NCI-H524 (cell line): ENCODE measurements at places on chromosomes 6 and 20.

DNA sequence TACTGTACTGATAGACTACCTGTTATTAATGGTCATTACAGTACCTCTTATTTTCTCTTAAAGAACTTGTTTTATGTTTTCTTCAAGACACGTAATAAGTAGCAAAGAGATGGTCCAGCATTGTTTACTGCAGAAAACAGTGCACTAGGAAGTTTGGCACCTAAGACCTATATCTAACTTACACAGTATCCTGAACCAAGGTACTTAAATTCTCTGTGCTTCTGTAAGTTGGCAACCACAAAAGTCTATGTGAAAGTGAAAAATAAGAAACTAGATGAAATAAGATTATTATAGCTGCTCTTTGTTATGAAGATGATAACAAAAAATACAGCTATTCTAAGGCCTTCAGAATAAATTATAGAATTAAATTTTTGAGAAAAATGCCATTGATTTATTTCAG, 411.7 kb upstream of the SOX4 start:
- no peak for DNase-seq

DNA sequence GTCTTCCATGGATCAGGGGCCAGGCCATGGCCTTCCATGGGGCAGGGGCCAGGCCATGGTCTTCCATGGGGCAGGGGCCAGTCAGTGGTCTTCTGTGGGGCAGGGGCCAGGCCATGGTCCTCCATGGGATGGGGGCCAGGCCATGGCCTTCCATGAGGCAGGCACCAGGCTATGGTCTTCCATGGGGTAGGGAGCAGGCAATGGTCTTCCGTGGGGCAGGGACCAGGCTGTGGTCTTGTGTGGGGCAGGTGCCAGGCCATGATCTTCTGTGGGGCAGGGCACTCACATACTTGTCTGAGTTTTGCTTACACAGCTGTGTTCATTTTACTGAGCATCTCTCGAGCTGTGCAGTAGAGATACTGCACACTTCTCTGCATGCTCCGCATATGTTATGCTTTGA, 57.3 kb upstream of the THBS2 start:
- DNase-seq: no peak

GRCh38 chr20:32354592-32355416, 3.3 kb upstream of the ASXL1 start:
- DNase-seq: peak; percentile 18

DNA sequence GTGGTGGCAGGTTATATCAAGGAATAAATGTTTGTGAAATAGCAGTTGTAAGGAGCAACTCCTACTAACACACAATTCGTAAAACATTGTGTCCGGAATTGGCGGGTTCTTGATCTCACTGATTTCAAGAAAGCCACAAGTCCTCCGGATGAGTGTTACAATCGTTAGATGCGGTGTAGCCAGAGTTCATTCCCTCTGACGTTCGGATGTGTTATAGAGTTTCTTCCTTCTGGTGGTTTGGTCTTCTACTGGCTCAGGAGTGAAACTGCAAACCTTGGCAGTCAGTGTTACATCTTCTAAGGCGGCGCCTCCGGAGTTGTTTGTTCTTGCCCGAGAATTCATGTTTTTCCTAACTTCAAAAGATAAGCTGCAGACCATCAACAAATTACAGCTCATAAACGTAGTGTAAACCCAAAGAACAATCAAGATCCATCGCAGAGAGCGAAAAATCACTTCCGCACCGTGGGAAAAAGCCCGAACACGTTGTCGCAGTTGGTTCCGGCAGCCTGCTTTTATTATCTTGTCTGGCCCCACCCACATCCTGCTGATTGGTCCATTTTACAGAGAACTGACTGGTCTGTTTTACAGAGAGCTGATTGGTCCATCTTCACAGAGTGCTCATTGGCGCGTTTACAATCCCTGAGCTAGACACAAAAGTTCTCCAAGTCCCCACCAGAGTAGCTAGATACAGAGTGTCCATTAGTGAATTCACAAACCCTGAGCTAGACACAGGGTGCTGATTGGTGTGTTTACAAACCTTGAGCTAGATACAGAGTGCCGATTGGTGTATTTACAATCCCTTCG, 58.2 kb downstream of the TRIM27 start:
- DNase-seq: peak; percentile 25

DNA sequence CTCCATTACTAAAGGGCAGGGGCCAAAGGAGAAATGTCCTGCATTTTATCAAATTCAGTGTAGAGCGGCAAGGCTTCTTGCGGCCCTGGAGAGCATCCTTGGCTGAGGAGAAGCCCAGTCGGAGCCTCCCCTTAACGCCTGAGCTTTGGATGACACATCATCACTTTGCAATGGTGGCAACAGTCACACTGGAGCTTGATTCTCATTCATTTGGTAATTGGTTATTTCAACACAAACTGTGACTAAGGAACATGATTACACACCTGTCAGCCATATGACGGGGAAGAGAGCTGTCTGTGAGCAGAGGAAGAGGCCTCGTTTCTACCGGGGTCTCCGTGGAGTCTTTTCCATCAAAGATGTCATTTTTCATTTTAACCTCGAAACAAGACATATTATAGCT, 81.4 kb downstream of the SOBP start:
- DNase-seq: no peak

DNA sequence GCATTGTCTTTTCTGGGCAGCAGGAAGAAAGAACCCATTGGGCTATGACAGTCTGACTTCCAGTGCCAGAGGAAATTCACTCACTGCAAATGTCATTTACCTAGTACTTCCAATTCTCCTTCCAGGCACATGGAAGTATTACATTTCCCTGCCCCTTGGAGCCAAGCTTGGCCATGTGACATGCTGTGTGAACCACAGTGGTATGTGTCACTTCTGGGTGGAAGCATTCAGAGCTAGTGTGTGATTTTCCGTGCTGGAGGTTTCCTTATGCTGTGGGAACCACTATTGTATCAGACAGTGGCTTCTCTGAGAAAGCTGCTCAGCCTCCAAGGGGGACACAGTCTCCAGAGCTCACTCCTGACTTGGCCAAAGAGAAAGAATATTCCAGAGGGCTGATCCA, 387.6 kb downstream of the CDC5L start:
- no peak for DNase-seq

GRCh38 chr6:18598551-18599264, 211.6 kb downstream of the RNF144B start:
- no peak for DNase-seq

- peak; percentile 68 for DNase-seq
Observed at GRCh38 chr6:166997768-166998255, 1.4 kb upstream of the CEP43 start.

GRCh38 chr6:91083211-91083610, 496.3 kb upstream of the MAP3K7 start:
- peak; percentile 41 for DNase-seq

DNA sequence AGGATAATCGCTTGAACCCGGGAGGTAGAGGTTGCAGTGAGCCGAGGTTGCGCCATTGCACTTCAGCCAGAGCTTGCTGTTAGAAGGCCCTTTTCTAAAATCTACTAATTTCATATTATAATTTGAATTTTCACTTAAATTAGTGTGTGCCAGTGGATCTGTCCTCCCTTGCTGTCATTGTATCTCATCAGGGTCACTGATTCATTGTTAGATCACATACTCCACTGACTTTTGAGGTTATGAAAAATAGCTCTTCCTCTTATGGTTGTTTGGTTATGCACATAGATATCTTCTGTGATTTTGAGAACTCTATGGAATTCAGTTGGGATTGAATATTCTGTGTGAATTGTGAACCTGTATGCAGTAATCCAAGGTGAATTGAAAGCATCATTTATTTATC, 53.1 kb upstream of the TULP4 start:
- no peak for DNase-seq

DNA sequence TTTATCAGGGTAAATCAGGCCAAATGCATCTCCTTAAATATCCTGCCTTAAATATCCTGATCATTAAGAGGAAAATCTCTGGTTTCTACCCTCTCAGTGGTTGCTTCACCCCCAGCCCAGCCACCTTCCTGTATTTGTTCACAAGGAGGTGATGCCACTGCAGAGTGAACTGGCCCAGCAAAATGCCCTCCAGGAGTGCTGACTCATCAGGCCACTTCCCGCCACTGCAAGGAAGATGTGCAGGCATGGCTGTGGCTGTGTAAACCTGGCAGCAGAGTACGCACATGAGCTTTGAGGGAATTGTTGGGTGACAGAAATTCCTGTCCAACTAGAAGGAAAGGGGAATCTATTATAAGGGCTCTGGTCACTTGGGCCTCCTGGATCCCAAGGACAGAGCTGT, 13.8 kb downstream of the NQO2 start:
- DNase-seq: no peak

- DNase-seq: no peak
Observed at GRCh38 chr6:108463784-108464183, 96.9 kb upstream of the FOXO3 start.

DNA sequence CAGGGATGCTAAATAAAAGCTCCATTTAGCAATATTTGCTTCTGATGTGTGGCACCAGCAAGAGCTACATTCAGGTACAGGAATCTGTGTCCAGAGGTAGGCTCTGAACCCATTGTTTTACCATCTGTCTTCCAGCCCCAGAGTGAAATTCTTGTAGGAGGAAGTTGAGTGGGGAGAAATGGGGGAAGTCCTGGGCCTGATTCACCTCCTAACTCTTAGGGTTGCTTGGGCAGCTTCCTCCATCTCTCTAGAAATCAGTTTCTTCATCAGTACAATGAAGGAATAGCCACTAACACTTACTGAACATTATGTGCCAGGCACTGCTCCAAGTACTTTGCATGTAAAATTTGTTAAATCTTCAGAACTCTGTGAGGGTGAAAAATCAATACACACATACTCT, 35.1 kb upstream of the TSPYL1 start:
- DNase-seq: no peak

DNA sequence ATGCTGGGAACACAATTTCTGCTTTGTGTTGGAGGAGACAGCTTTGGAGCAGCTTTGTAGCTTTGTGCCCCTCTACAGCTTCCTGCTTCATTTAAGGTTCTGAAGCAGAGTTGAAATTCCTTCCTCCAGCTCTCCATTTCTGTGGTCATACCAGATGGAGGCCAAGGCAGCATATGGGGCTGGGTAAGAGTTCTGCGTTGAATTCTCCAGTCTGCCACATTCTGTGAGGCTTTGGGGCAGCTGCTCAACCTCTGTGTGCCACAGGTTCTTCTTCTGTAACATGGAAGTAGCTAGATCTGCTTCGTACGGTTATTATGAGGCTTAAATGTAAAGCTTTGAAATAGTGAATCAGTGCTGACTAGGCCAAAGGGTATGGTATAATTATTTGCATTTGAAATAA, 2.9 kb upstream of the TRIM26 start:
- no peak for DNase-seq

GRCh38 chr6:157380458-157380778, 572 bp upstream of the ZDHHC14 start:
- no peak for DNase-seq

- DNase-seq: no peak
Observed at GRCh38 chr6:153958860-153959259, 80.2 kb upstream of the OPRM1 start.

- DNase-seq: no peak
Observed at GRCh38 chr20:24985802-24986201, 6.7 kb downstream of the APMAP start.

GRCh38 chr6:135250751-135251497, 69.8 kb downstream of the MYB start:
- DNase-seq: no peak

GRCh38 chr6:5547556-5547955, 286.2 kb downstream of the FARS2 start:
- no peak for DNase-seq

GRCh38 chr6:33173535-33174180, 18.6 kb downstream of the COL11A2 start:
- no peak for DNase-seq

DNA sequence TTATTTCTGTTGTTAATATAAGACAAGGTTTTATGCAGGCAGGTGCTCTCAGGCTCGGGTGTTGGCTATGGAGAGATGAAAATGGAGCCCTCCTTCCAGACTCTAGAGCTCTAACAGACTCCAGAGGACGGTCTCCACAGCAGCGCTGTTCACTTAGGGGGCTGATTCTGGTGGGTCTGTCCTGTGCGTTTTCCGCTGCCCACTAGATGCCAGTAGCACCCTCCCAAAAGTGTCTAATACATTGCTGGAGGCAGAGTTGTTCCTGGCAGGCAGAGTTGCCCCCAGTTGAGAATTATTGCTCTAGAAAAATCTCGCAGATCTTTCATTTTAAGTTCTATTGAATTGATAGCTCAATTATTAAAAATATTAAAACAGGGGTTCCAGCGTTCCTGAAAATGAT, 109.9 kb downstream of the MAP3K4 start:
- DNase-seq: peak; percentile 38

DNA sequence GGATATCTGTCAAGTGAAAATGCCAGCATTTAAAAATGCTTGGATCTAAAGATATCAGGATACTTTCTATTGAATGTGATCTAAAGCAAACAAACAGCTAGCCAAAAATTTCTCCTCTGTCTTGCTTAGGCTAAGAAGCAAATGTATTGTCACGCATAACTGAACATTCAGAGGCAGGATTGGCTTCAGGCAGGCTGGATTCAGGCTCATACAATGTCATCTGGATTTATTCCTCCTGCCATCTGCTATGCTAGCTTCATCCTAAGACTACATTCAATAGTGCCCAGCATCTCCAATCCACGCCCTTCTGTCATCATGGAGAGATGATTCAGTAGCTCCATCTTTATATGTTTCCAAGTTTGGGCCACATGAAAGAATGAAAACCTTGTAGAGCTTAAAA, 27.1 kb downstream of the PFDN4 start:
- peak; percentile 27 for DNase-seq

DNA sequence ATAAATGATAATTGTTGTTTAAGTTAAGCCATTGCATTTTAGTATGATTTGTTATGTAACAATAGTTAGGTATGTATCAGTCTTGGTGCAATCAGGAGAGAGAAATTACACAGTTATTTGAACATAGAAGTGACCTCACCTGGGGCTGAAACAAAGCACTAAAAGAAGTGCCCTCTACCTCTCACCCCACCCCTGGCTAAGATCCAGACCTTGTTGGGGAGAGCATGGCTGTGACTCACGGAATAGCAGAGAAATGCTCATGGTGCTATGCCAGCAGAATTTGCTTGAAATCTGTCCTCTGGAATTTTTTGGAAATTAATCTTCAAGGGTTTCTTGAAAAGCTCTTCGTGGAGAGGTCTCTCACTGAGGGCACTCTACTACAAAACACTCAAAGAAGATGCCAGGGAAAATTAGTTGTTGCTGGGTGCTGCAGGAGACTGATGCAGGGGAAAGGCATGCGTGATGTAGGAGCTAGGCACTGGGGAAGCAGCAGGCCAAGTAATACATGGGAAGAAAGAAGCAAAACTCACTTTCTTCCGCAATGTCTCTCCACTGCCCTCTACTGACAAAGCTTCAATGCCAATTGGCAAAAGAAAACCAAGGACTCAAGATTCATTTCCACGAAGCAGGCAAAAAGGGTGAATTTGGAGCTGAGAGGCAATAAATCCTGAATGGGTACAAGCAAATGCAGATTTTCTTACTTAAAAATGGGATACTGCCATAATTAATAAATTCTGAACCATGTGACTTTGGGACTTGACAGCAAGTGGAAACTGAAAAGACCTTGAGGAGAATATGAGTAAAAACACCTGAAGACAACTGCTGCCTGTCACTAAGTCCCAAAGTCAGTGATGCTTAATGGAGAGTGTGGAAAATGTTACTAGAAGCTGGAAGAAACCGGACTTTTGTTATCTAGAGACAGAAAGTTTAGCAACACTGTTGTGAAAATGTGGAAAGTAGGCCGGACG, 136.3 kb upstream of the ZNF184 start:
- peak; percentile 57 for DNase-seq

GRCh38 chr6:29847871-29848630, 20.4 kb downstream of the HLA-G start:
- DNase-seq: peak; percentile 16
